Left renal cortex interstitium (tissue), 4 donors: ENCODE measurements at places on chromosomes 6 and 20. TPM values are rescaled to one million over a fixed set of nuclear protein-coding genes. Genes with fewer than 3 reads are reported as not detected.

AP5S1 gene
- 8.2 TPM for polyA plus RNA-seq

DNA sequence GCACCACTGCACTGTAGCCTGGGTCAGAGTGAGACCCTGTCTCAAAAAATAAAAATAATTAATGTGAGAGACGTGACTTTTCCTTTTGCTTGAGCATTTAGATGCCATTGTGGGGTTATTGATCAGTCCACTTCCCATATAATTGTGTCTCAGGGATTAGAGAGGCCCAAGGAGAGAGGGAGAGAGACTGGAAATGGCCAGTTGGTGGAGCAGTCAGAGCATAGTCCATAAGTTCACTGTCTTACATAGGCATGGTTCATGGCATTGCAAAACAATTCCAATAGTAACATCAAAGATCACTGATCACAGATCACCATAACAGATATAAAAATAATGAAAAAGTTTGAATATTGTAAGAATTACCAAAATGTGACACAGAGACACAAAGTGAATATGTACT is 15.2 kb upstream of the SDHAF4 start:
- no peak for DNase-seq

SLC22A16 gene
- 1.3 TPM for polyA plus RNA-seq

DNA sequence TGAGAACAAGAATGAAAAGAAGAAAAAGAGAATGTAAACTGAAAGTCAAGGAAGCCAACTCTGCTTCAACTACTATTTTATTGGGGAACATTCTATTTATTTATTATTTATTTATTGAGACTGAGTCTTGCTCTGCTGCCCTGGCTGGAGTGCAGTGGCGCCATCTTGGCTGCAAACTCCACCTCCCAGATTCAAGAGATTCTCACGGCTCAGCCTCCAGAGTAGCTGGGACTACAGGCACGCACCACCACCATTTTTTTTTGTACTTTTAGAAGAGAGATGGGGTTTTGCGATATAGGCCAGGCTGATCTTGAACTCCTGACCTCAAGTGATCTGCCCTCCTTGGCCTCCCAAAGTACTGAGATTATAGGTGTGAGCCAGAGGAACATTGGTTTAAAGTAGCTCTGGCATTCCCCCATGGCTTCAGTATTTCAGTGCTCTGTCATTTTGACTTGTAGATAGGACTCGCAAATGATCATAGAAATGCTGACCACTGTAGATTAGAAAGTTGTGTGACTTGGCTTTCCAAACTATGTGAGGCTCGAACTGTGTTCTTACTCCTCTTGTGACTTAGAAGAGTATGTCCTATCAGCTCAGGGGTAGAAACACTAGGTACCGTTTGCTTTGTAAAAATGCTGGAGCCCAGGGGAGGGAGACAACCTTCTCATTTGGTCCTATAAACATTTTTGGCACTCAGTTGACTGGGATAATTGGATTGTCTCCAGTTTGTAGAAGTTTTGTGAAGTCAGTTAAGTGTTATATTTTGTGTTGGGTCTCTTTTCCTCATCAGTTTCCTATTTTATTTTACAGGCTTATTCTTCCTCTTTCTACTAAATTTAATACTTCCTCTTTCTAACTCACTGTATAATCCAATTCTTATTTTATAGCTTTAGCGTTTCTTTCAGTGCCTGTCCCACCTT is 544.9 kb upstream of the CITED2 start:
- DNase-seq = no peak

SAPCD1 gene
- 4.3 TPM for polyA plus RNA-seq

DNA sequence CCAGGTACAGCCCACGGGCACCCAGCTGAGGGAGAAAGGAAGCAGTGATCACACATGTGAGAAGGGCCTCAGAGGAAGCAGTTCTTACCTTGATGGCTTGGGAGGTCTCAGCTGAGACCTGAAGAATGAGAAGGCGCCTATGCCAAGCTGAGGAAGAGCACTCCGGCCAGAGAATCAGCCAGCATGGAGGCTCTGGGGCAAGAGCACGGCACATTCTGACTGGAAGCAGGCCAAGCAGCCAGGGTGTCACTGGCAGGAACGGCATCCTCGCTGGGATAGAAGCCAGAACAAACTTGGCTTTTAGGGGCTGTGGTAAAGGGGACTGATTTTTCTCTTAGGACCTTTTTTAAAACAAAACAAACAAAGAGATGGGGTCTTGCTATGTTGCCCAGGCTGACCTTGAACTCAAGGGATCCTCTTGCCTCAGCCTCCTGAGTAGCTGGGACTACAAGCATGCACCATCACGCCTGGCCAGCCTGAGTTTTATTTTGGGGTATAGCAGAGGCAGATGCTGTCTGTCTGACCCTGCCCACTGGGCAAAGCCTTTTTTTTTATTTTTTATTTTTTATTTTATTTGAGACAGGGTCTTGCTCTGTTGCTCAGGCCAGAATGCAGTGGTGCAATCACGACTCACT is 17.6 kb downstream of the GHRH start:
- DNase-seq = no peak

GRCh38 chr6:52363228-52363867 is 1.4 kb downstream of the PAQR8 start:
- no peak for DNase-seq
